Activated CD4-positive, alpha-beta T cell treated with anti-CD3 and anti-CD28 coated beads, Interleukin-2, amount 50 U/mL, for 1 hour (primary cell): ENCODE measurements at places on chromosomes 4 and X.

DNA sequence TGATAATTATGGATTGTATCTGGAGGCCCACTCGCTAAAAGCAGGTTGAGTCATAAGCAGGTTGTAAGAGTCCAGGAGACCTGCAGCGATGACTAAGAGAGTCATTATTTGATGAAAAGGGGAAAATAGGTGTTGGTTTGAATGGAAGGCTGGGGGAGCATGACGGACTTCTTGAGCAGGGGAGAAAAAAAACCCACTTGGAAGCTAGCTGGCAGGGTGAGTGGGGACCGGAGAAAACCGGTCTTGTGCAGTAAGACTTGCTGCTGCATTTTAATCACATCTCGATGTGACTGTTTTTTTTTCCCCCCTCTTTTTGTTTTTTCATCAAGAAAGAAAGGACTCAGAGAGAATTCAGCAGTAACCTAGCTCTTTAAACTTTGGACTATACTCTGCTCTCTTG, 90.0 kb downstream of the IGSF1 start:
- no peak for DNase-seq

- DNase-seq = peak; percentile 17
Observed at GRCh38 chrX:17689971-17690409, 47.3 kb upstream of the SCML1 start.

GRCh38 chr4:130468340-130468739, 1372.4 kb downstream of the C4orf33 start:
- DNase-seq = no peak

DNA sequence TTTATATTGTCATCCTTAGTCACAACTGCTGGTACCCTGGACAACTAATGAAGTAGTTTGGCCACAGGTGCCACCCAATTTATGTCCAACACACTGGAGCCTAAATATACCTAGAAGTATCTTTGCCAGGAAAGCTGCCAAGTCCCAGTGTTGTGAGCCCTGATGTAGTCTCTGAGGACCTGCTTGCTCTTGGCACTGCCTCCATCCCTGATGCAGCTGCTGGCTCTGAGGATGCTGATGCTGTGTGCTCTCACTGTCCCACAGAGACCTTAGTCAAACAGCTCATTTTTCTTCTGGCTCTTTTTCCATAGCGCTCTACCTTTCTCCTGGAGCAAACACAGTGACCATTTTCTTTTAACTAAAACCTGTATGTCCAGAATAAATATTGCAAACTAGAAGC, 1535.4 kb upstream of the ADGRL3 start:
- no peak for DNase-seq

- no peak for DNase-seq
Observed at GRCh38 chrX:128616933-128617332, 564.7 kb upstream of the ACTRT1 start.

DNA sequence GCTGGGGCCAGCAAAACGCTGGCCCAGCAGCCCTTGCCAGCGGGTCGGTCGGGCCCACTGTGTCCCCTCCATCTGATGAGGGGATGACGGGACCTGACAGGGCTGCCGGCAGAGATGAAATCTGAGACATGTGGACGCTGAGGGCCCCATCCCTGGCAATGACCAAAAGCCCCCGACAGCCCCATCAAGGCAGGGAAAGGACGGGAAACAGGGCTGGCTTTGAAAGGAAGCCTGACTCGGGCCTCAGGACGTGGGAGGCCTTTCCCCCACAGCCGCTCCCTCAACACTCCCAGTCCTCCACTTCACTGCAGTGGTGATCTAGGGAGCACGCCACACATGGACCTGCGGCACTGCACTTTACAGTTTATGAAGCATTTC, 202.4 kb downstream of the AFAP1 start:
- DNase-seq = no peak

DNA sequence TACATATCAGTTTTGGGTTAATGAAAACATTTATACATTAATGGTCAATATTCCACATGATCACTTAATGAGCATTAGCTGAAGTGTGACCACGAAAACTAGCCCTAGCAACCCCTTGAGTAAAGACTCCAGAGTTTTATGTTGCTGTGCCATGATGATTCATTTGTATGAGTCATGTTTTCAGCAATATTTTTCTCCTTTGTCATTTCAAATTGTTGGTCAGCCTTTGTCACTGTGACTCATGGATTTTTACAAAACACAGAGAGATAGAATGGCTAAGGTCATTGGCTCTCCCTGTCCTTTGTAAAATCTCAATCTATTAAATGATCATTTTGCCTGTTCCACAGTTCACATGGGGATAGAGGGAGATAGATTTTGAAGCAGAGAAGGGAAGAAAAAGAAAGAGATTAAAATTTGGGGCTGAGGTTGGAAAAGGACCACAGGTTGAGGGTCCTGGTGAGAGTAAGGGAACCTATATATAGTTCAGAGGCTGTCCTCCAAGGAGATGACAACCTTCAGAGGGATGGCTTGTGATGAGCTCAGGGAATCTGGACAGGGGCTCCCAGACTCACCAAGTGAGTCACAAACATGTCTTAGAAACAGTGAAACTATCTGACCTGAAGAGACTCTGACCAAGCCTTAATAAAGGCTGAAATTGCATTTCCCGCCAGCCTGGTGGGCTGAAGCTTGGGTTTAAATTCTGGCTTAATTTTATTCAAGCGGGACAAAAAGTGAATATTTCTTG, 25.6 kb downstream of the NR0B1 start:
- no peak for DNase-seq

- no peak for DNase-seq
Observed at GRCh38 chrX:20350596-20350995, 83.9 kb upstream of the RPS6KA3 start.

DNA sequence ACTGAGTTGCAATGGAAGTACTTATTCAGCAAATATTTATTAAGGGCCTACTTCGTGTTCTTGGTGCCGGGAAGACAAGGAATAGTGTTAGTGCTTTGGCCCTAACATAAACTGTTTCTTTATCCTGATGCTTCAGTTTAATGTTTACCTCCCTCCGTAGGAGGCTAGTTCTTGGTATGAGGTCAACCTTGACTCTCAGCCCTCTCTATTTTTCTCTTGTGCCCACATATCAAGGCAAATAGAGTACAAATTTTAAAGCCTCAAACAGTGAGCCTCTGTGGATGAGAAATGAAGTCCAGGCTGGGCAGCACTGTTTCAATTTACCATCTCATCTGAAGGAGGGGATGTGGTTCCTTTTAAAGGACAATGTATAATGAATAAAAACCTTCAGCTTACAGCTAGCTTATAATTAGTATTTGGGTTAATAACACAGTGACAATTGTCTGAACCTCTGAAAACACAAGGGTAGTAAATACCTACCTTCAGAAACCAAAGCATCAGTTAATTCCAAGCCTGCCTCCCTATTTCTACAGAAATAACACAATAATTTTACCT, 68.5 kb downstream of the SH3RF1 start:
- no peak for DNase-seq

GRCh38 chr4:36919721-36920120, 324.8 kb upstream of the NWD2 start:
- DNase-seq = no peak
